ENCODE measurements at places on chromosomes 3 and 15. TPM values are rescaled to one million over a fixed set of nuclear protein-coding genes. Genes with fewer than 3 reads are reported as not detected.

GRCh38 chr15:91366111-91366510 lies 266.1 kb downstream of the SV2B start:
- H3K4me1 ChIP-seq: peaks cover 12% of the 10 kb centered on the region
- H3K36me3 ChIP-seq: no peaks in the 10 kb centered on the region
- DNase-seq: no peak
- H3K4me3 ChIP-seq: no peak overlapping the region
- H3K27me3 ChIP-seq: no peaks in the 10 kb centered on the region

DNA sequence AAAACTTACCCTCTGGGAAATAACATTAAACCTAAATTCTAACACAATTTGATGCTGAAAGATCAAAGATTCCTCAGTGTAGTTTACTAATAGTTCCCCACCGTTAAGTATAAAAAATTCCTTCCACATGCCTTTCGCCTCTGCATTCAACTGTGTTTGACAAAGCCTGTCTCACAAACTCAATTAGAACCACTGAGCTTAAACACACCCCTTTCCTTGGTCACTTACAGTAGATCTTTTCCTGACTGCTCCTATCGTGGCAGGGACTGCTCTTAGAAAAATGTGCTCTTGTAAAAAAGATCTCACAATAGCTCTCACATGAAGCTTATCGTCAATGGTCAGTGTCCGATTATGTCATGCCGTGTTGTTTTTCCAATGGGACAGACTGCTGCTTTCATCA lies 8.9 kb upstream of the KBTBD8 start:
- H3K27me3 ChIP-seq: peaks cover 2% of the 10 kb centered on the region
- no peak for DNase-seq
- H3K4me3 ChIP-seq: no peak overlapping the region
- no peaks in the 10 kb centered on the region for H3K36me3 ChIP-seq

REC114 gene
- total RNA-seq: not detected

GRCh38 chr3:128348075-128348474 lies 118.6 kb downstream of the DNAJB8 start:
- peaks cover 7% of the 10 kb centered on the region for H3K36me3 ChIP-seq
- no peaks in the 10 kb centered on the region for H3K27me3 ChIP-seq
- no peak for DNase-seq
- no peak overlapping the region for H3K4me3 ChIP-seq

CHRNA5 gene
- total RNA-seq: 0.25 TPM

EOMES gene
- total RNA-seq: 0.69 TPM

DNA sequence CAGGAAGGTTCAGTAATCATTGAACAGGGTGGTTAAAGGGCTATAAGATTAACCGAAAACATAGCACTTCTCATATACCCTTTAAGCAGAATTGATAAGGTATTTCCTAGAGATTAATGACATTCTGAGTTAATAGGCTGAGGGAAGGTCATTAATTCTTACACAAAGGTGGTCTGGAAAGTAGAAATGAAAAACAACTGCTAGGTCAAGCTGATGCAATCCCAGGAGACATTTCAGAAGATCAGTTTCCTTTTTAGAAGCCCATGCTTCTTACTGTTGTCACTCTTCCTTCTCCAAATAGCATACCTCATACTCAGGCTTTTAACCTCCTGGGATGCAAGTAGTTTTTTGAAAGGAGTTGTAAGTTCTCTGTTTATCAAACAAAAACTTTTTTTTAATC lies 8.8 kb downstream of the FILIP1L start:
- no peak for DNase-seq
- H3K27ac ChIP-seq: no peak overlapping the region
- no peaks in the 10 kb centered on the region for H3K36me3 ChIP-seq

UPK1B gene
- not detected for total RNA-seq

RTP1 gene
- not detected for total RNA-seq

DNA sequence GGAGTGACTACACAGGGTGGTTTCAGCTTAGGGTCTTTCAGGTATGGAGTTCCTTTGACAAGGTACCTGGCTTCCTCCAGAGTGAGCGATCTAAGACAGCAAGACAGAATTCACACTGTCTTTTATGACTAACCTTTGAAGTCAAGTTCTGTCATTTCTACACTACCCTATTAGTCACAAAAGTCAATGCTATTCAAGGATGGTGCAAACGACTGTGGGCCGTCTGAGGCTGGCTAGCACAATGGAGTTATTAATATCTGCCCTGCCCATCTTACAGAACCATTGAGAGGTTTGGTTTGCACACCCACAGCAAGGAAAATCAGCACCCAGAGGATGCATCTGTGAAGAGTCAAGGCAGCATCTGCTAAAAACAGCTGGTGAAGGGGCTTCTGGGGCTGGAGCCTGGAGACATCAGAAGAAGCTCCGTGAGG lies 62.9 kb upstream of the XCR1 start:
- peaks cover 9% of the 10 kb centered on the region for H3K4me1 ChIP-seq
- H3K27ac ChIP-seq: no peak overlapping the region
- DNase-seq: no peak
- no peak overlapping the region for H3K4me3 ChIP-seq

NAA80 gene
- total RNA-seq: 48.8 TPM

DNA sequence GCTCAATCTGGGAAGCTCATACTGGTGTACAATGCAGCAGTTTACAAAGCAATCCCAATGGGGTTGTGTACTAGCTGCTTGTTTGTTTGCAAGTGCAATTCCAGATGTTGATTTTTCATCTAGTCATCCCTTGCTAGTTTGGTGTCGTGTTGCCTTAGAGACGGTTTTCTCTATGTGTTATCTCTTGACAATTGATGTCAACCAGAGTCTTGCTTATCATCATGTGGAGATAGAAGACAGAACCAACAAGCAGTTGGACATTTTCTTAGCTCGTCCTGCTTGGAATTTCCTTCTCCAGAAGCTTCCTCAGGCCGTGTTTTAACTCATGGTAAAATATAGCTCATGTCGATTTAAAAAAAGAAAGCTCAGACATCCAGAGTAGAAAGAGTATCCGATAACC lies 262.0 kb upstream of the KCNH8 start:
- no peaks in the 10 kb centered on the region for H3K4me1 ChIP-seq
- no peak for DNase-seq
- H3K36me3 ChIP-seq: no peaks in the 10 kb centered on the region
- H3K4me3 ChIP-seq: no peak overlapping the region
- H3K27ac ChIP-seq: no peak overlapping the region

DNA sequence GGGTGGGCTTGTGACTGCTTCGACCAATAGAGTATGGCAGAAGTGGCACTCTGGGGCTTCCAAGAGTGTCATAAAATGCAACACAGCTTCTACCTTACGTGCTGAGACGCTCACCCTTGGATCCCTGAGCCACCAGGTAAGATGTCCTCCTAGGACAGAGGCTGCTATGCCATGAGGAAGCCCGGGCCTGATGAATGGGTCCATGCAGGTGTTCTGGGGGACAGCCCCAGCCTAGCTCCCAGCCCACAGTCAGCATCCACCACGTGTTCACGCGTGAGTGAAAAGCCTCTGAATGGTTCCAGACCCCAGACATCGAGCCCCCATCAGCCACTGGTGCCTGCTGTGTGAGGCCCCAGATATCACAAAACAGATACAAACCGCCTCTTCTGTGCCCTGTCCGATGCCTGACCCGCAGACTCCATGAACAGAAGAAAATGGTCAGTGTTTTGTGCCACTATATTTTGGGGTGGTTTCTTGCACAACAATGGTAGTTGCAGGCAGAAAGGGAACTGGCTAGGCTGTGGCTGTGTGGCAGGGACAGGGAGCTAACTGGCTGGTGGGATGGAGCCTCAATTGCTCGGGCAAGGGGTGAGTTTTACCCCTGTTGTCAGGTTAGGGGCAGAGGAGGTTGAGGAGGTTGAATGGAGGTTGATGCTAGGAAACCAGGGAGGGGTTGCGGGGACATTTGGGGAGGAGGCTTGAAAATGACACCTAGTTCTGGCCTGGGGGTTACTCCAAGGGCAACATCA lies 92.2 kb downstream of the LINGO1 start:
- no peak for DNase-seq
- peaks cover 13% of the 10 kb centered on the region for H3K4me1 ChIP-seq
- no peaks in the 10 kb centered on the region for H3K27me3 ChIP-seq
- no peaks in the 10 kb centered on the region for H3K36me3 ChIP-seq

- H3K4me3 ChIP-seq: no peak overlapping the region
- no peak overlapping the region for H3K27ac ChIP-seq
- no peaks in the 10 kb centered on the region for H3K4me1 ChIP-seq
- no peaks in the 10 kb centered on the region for H3K27me3 ChIP-seq
- no peaks in the 10 kb centered on the region for H3K36me3 ChIP-seq
Measured at GRCh38 chr15:80496096-80496495, 91.9 kb downstream of the ARNT2 start.

Measured in CD4-positive, alpha-beta T cell (primary cell).